Activated naive CD8-positive, alpha-beta T cell treated with anti-CD3 and anti-CD28 coated beads, Interleukin-2, amount 10 ng/mL, durations not matched to agents 7 days and 5 days (primary cell): ENCODE measurements at places on chromosomes 4 and X.

DNA sequence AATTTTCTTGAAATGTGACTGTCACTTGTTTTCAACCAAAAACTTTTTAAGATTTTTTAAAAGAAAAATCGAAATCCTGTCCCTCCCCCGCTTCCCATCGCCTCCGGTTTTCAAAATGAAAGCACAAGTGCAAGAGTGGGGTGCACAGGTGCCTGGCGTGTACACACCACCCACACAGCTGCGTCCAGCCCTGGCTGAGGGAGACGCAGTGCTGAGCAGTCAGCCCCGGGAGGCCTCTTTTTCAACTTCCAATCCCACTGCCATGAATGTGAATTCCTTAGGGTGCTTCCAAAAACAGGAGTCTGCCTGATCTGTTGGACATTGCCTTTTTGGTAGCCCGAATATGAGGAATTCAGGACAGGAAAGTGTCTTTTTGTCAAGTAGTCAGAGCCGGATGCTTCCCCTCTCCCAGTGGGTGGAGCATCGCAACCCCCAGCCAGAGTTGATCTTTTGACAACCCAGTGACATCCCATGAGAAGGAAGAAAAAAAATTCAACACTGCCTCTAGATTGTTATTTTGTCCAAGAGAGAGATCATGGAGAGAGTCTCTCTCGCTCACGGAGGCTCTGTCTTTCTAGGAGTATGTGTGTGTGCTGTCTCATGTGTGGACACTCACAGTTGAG is 8.9 kb downstream of the PRRG3 start:
- no peak for DNase-seq

DNA sequence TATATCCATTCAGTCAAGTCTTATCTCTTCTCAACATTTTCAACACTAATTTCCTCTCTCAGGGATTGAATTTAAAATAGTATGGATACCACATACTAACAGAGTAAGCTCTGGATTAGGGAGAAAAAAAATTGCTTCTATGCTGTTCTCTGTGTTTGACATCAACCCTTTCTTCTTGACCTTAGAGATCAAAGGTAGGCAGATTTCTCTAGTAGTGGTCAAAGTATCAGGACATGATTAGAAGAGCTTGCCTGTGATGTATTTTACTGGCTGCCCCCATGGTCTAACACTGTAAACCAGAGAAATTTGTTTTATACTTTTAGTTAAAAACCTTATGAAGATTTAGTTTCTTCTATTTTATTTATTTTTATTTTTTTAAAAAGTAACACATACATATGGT is 8.3 kb downstream of the ADH6 start:
- DNase-seq, result no peak

- no peak for DNase-seq
Observed at GRCh38 chr4:107380836-107381438, 339.1 kb downstream of the PAPSS1 start.

DNA sequence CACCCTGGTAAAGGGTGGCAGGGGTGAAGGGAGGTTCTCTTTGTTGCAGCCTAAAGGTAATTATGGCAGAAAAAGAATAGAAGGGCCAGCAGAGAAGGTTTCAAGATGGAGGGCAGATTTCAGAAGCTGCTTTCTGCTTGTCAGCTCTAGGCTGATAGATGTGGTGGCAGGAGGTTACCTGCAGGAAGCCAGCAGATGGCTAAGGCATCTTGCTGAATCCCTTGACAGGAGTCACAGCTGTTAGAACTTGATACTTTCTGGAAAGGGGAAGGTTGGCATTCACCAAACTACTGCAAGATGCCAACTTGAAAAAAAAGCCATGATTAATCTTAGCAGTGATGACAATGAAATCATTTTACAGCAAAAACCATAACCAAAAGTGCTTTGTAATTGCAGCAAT is 69.5 kb upstream of the CBLL2 start:
- DNase-seq, result no peak

GRCh38 chrX:41923978-41924683 is 777 bp upstream of the CASK start:
- peak; percentile 32 for DNase-seq
